ENCODE measurements at places on chromosomes 5 and 9.

DNA sequence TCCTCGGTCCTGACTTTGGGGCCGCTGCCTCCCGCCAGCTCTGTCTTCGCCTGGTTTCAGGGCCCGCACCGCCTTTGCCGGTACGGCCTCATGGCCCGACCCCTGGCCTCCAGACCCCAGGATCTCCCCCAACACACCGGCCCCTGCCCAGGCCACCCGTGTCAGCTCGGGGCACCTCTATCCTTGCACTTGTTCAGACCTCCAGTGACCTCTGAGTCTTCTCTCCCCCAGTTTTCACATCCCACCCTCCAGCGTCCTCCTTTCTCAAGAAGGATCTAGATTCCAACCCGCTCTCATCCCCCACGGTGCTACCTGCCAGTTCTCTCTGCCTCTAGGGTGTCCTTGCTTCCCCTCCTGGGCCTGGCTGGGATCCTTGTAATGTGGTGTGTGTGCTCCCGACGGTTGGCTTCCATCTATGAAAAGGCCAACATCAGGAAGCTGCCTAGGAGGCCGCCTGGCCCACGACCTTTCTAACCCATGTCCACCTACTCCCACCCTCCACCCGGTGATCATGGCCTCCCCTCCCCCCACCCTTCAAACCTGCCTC lies 61.1 kb downstream of the SPATA31C2 start:
- DNase-seq = no peak

DNA sequence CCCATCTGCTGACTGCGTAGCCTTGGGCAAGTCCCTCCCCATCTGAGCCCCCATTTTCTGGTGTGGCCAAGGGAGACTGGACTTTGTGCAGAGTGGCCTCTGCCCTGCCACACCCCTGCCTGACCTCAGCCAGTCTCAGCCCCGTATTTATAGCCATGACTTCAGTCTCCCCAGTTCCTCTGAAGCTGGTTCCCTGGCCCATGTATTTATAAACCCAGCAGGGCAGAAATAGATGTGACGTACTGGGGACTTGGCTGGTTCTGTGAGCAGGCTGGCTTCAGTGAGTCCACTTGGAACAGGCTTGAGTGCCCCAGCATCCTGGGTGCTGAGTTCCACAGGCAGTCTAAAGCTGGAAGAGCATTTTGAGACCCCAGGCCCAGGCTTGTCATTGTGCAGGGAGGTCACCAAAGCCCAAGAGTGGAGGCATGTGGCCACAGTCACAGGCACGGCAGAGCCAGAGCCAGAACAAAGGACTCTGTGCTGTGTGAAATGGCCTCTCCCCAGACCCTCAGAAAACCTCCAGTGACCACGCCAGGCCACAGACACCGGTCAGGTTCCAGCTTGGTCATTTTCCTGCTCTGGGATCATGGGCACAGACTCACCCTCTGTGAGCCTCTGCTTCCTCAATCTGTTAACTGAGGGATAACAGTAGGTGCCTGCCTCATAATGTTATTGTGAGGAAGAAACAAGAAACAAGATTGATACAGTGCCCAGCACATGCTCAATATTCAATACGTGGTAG lies 30.4 kb upstream of the SYNPO start:
- DNase-seq = no peak

DNA sequence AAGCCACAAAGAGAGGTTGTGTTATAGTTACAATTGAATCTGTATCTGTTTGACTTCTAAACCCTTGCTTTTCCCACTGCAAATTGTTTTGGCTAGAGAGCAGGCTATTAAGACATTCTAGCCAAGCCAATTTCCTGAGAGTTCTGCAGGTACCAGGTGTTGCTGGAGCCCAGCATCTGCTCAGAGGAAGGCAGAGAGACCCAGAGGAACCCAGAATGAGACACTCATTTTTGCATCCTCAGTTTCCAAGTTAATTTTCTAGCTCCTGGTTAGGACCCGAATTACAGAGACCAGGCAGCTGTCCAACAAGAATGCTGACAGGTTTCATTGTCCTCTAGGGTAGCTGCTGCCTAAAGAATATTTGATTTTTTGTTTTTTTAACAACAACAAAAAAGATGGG lies 266.2 kb downstream of the TRIM32 start:
- DNase-seq = no peak

GRCh38 chr9:138077126-138077525 lies 199.5 kb downstream of the CACNA1B start:
- DNase-seq = no peak

DNA sequence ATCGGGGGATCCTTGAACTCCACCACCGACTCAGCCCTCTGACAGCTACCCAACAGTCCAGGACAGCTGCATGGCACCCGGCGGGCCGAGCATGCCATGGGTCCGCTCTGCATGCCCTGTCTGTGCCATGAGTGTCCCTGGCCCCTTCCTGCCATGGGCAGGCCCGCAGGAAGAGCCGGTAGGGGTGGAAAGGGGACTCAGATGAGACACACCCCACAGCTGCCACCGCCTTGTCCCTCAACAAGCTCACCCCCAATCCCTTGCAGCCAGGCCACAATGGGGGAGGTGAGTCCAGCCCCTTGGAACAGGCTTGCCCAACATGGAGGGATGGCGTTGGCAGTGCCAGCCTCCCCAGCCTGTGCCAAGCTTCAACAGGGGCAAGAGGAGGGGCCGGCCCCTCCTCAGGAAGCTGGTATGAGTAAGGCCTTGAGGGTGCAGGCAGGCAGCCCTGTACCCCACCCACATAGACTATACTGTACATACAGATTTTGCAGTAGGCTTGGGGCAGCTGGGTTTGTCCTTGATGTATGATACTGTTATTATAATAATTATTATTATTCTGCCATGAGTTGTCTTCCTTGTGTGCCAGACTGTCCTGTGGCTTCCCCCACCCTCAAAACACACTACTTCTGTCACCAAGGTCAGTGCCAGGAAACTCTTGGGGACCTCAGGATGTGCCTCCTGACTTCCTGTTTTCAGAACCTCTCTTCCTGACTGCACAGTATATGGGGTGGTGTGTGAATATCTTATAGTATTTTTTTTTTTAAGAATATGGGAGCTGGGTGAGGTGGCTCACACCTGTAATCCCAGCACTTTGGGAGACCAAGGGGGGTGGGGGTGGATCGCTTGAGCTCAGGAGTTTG lies 12.0 kb upstream of the SLC34A1 start:
- DNase-seq = no peak

DNA sequence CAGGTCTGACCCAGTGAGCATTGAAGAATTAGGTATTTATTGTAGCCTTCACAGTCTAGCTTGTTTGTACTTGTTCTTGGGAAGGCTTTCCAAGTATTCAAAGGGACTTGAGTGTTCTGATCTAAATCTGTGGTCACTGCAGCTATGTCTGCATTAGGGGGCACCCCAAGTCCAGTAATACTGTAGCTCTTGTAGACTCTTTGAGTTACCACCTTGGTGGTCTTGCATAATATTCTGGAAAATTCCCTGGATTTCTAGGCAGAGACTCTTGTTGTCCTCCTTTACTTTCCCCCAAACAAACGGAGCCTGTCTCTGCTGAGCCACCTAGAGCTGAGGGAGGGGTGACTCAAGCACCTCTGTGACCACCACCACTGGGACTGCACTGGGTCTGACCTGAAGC lies 149.5 kb upstream of the DHFR start:
- DNase-seq = no peak

DNA sequence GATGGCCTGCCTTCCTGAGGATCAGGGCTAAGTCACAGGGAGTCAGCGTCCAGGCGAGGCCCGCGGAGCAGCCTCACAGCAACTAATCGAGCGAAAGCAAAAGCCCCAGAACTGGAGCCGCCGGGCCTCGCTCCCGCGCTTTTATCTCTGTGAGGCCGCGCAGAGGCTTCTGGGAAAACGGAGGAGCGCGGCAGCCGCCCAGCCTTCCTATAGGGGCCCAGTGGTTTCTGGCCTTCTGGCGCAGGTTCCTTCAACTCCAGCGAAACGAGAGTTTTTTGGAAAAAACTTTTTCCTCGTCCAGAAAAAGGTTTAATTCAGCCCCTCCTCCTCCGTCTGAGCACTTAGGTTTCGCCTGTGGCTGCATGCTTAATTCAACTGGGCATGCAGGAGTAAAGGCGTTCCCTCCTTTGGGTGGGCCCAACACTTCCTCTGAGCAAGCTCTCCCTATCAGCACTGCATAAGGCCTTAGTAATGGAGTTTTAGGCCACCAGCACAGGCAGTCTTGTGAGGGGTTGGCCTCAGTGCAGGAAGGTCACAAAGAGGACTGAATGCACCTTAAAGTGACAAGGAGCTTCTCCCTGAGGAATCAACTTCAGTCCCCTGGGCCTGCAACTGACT lies at the start of gene MEIKIN:
Gene MEIKIN, minus strand, starts transcription at position 113 of the 618 bp plus-strand sequence. CDS start 158 bp downstream, outside the sequence.
- DNase-seq = no peak

DNA sequence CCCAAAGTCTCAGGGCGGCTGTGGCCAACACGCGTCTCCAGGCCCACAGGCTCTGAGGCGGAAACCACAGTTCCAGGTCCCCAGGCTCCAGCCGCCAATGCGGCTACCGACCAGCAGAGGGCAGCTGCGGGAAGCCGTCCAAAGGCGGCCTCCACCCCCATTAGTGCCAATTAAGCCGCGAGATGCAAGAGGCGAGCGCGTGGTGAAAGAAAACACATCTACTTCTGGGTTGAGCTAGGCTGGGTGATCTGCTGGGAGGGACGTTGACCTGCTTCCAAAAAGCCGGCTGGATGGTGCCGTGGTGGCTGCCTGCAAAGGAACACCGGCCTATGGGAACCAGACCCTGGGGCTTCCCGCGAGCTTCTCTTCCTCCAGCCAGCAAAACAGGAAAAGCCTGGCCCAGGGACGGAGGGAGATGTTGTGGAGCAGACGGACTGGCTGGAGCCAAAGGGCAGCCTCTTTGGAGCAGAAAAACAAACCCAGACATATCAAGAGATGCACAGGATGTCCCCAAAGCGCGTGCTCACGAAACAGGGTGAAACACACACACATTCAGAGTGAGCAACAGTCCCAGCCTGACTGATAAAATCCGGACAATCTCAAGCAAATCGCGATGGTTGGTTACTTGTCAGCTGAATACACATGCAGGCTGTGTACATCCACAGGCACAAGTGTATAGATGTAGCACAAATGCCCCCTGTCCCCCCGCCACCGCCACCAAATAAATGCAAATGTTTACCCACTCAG lies 187.1 kb upstream of the BRINP1 start:
- no peak for DNase-seq

- no peak for DNase-seq
Measured at GRCh38 chr9:17330097-17330496, 195.3 kb downstream of the CNTLN start.

DNA sequence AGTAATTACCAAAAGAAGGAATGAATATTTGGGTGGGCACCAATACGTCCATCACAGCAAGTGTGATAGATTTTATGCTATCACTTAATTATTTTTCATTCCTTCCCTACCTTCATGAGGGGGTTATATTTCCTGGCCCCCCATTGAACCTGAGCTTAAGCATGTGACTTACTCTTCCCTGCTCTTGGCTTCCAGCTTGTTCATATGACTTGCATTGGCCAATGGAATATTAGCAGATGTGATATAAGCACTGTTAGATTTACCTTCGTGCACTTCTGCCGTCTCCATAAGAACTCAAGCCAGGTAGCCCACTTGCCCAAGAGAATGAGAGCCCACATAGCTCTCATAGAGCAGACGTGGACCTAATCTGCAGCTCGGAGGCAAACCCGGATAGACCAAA lies 99.1 kb upstream of the SMARCA2 start:
- no peak for DNase-seq

GRCh38 chr9:20988671-20989315 lies 42.6 kb downstream of the HACD4 start:
- no peak for DNase-seq

DNA sequence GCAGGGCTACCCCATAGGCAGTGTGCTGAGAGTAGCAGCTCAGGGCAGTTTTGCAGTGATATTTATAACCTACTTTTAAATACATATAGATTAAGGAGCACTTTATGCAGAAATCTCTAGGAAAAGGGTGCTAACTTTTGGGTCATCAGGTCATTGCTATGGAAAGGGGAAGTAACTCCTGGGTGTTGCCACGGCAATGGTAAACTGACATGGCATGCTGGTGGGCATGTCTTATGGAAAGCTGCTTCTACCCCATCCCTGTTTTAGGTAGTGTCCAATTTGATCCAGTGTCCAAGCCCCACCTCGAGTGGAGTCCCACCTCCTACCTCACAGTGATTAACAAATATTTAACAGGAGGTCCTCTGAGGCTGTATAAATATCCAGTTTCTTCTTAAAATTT lies 56.8 kb upstream of the XPA start:
- no peak for DNase-seq

- DNase-seq = no peak
Measured at GRCh38 chr5:136037001-136037705, 8.4 kb downstream of the TGFBI start.

DNA sequence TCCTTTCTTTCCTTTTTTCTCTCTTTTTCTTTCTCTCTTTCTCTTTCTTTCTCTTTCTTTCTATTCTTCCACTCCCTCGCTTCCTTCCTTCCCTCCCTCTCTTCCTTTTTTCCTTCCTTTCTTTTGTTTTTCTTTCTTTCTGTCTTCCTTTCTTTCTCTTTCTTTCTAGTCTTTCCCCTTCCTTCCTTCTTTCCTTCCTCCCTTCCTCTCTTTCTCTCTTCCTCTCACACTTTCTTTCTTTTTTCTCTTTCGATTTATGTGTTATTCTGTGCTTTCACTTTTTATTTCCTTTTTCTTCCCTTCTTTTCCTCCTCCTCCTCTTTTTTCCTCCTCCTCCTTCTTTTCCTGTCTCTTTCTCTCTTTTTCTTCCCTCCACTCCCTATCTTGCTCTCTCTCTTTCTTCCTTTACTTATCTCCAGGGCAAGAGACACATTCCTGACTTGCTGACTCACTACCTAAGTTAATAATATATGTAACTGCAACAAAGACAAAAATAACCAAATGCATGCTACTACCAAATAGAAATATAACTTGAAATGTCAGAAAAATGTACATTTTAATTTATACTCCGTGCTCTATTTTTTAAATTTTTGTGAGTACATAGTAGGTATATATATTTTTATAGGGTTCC lies 445.5 kb downstream of the GABRG2 start:
- no peak for DNase-seq

- DNase-seq = no peak
Measured at GRCh38 chr9:134651226-134651905, 9.8 kb downstream of the COL5A1 start.

DNA sequence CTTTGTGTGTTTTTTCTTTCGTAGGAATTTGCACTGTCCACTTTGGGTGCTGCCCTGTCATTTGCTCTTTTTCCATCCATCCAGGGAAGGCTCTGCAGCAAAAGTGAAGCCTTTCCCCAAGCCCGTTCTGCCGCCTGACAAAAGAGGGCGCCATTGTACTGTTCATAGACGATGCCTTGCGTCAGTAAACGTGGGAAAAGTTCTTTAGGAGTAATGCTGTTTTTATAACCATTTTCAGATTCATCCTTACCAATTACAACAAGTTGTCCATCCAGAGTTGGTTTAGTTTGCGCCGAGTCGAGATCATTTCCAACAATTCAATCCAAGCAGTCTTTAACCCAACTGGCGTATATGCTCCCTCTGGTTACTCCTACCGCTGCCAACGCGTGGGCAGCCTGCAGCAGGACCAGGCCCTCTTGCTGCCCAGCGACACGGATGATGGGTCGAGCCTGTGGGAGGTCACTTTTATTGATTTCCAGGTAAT lies 34.3 kb upstream of the RPS23 start:
- DNase-seq = no peak

DNA sequence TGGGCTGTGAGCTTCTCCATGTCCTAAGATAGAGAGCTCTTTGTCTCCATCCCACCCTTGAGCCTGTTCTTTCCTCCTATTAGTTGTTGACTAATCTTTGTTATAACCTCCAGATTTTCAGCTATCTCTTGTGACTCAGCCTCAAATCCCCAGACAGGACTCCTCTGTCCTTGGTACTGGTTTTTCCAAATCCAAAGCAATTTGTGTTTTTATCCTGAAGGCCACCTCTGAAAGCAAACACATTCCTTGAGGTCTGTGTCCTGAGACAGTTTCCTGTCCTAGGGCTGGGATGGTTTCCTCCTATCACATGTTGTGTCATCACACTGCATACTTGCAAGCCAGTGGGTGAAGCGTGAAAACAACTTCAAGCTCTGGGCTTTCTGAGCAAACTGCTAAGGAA lies 8.5 kb downstream of the TNC start:
- DNase-seq = no peak
